Type B pancreatic cell (in vitro differentiated cells): ENCODE measurements at places on chromosomes 7 and 10. TPM values are rescaled to one million over a fixed set of nuclear protein-coding genes. Genes with fewer than 3 reads are reported as not detected.

- no peak for DNase-seq
Observed at GRCh38 chr7:140683657-140684056, 10.9 kb downstream of the ADCK2 start.

- no peak for DNase-seq
Observed at GRCh38 chr10:69223028-69223342, 2.9 kb downstream of the HKDC1 start.

DNA sequence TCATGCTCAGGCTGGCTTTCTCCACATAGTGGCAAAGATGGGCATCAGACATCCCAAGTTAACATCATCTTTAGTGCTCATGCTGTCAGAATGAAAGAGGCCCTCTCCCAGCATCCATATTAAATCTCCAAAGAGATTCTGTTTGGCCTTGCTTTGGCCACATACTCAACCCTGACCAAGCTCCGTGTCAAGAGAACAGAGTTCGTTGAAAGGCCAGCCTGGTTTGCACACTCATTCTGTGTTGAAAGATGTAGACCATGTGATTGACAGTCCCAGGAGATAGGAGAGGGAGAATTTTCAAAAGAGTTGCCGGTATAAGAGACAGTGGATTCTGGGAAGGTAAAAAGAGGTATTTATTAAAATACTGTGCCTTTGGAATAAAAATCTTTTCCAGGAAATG lies 19.7 kb downstream of the MET start:
- DNase-seq: no peak

GRCh38 chr7:16409777-16410176 lies 11.6 kb downstream of the CRPPA start:
- DNase-seq: no peak

DNA sequence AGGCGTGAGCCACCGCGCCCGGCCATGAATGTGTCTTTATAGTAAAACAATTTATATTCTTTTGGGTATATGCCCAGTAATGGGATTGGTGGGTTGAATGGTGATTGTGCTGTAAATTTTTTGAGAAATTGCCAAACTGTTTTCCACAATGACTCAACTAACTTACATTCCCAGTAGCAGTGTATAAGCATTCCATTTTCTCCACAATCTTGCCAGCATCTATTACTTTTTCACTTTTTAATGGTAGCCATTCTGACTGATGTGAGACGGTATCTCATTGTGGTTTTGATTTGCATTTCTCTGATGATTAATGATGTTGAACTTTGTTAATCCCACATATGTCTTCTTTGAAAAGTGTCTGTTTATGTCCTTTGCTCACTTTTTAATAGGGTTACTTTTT lies 1187.9 kb downstream of the XPNPEP1 start:
- no peak for DNase-seq

- DNase-seq: no peak
Observed at GRCh38 chr7:46939558-46939957, 642.4 kb downstream of the TNS3 start.

The SPDYE1 gene
- total RNA-seq: not detected in 2 replicates

DNA sequence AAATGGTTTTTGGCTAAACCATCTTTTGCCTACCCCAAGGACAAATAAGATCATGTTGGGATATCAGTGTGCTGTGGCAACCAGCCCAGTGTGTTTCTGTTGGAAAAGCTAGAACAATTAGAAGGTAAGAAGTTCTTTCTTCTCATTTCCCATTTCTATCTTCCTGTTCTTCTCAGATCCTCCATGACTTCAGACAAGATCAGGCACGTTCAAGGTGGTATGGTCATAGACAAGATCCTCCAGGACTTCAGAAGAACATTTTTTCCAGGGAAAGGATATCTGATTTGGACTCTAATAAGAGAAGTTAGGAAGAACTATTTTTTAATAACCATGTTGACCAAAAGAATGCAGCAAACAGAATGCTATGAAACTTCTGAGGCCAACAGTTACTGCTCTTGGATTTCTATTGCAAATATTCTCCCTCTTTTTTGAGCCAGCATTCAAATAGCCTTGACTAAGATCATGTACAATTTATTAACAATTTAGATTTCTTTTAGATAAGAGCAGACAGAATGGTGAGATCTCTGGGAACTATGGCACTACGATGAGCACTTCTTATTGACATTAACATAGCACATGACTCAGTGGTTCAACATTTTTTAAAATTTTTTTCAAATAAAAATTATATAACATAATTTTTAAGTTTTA lies 15.9 kb downstream of the HYCC1 start:
- DNase-seq: no peak

- DNase-seq: no peak
Observed at GRCh38 chr7:122340427-122340826, 35.9 kb upstream of the FEZF1 start.

- no peak for DNase-seq
Observed at GRCh38 chr10:38174336-38174735, 80.2 kb downstream of the ZNF37A start.

- no peak for DNase-seq
Observed at GRCh38 chr10:60358282-60358681, 31.4 kb downstream of the ANK3 start.

DNA sequence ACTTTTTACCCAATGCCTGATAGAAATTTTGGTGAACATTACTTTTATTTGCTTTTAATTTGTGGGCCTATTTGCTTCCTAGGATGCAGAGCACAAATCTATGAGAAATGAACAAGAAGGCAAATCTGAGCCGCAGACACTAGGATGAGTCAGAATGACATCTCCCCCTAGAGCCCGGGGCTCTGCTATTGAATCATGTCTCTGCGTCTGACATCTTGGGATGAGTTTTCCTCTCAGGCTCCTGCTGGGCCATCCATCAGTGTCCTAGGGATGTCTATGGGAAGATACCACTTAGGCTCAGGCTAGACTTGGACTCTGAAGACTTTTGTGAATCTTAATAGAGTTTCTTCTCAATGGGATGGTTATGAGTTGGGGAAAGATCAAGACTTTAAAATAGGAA lies 157.3 kb upstream of the MTPN start:
- no peak for DNase-seq

DNA sequence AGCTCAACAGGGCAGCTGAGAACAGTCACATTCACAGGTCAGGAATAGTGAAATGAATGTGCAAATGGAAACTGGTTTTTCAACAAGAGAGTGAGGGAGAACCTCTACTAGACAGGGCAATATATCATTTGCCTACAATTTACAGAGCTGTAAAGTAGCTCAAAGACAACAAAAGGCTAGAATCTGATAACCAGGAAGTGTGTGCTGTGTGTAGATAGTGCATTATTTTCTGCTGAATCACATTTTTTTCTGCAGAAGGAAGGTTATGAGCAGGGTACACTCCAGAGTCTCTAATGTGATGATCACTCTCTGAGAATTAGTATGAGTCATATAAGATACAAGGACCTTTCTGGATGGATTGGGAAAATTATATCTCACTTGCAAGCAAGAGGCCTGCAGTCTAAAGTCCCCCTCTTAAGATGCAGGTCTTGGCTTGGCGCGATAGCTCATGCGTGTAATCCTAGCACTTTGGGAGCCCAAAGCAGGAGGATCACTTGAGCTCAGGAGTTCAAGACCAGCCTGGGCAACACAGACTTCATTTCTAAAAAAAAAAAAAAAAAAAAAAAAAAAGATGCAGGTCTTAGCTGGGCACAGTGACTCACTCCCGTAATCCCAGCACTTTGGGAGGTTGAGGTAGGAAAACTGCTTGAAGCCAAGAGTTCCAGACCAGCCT lies 59.9 kb upstream of the COBL start:
- no peak for DNase-seq

DNA sequence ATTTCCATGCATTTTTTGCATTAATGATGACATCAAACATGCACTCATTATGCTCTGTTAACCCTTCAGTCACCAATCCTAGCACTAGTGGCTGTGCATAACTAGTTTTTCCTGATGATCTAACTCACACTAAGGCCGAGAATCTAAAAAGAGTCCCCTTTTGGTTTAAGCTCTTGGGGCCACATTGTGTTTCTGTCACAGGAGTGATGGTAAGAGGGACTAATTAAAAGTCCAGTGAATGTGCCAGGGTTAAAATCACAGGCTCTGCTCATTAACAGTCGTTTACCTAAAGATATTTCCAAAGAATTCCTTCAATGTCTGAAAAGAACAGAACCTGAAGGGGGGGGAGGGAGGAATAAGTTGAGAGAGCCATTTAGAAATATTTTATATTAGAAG lies 359.0 kb upstream of the ANKRD30A start:
- no peak for DNase-seq

- no peak for DNase-seq
Observed at GRCh38 chr7:97269741-97270140, 152.2 kb downstream of the SDHAF3 start.

DNA sequence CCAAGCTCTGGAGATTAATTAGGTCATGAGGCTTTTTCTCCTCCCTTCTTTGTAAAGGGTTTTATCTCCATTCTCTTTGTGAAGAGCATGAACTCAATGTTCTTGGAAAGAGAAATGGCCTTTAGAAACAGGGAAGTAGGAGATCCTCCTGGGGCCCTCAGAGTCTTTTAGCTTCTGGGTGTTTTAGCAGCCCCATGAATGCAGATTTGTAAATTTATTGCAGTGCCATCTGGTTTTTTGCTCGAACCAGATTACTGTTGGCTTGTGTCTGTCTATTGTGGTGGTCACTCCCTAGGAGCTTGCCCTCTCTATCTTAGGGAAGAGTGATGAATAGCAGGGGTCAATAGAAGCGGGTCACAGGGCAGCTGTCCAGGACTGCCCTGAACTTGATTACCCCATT lies 110.6 kb downstream of the BTRC start:
- DNase-seq: no peak

DNA sequence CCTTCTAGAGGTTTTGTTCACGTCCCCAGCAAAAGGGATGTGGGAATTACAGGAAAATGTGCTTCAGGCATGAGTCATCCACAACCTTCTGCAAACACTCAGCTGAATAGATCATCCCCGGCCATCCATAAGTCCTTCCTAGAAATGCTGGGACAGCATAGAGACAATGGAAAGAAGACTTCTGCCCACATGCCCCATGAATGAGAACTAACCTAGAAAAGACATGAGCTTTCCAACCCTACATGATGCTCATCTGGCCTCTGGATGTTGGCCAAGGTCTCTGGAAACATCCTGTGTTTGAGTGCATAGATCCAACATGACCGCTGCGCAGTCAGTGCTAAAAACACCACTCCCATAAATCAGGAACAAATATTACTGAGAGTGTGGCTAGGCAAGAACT lies 277.5 kb downstream of the PLXNA4 start:
- DNase-seq: no peak

DNA sequence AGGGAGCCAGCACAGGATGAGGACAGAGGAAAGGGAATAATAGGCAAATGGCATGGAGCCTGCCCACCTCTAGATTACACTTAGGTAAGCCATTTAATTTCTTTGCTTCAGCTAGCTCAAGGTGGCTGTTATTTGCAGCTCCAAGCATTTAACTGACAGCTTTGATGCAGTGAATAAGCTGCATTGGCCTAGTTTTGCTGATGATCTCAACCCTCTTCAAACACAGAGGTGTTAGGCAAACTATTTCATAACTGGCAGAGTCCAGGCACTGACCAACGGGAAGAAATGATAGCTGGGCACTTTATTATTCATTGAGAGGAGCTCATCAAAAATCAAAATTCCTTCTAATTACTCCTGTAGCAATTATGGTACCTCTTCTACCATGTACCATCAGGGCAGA lies 317.4 kb downstream of the BMPER start:
- DNase-seq: no peak

DNA sequence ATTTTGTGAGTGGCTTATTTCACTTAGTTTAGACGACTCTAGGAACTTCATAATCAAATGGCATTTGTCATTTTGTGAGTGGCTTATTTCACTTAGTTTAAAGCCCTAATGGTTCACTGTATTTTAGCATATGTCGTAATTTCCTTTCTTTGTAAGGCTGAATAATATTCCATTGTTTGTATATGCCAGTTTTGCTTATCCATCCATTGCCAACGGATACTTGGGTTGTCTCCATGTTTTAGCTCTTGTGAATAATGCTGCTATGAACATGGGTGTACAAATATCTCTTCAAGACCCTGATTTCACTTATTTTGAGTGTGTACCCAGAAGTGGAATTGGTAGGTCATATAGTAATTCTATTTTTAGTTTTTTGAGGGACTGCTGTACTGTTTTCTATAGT lies 31.8 kb downstream of the DOCK1 start:
- no peak for DNase-seq

The ELFN1 gene
- 5.7 and 5.8 TPM in 2 replicates for total RNA-seq

The SSC4D gene
- 1.7 and 4.9 TPM in 2 replicates for total RNA-seq

GRCh38 chr7:40175725-40176510 lies 41.1 kb downstream of the SUGCT start:
- DNase-seq: no peak

DNA sequence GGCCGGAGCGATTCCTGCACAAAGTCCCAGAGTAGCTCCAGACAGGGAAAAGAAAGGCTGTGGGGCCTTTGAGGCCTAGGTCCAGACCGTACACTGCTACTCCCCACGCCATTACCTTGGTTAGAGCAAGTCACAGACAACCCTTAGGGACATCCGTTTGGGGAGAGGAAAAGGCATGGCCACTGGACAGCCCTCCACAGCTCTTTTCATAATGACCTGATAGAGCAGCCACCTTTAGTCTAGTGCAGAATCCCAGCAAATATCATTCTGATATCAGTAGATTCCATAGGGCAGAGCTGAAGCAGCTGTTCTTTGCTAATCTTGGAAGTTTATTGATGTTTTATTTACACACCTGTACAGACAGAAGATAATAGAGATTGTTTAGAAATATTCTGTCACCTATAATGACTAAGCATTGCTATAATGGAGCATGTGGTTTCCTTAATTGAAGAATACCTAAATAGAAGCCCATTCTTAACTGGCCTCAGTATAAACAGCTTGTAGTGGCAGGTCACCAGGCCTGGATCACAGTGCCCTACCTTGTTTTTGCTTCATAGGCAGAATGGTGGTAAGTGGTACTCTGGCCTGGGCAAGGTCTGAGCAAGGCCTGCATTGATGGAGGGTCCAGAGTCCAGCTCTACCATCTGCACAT lies 27.9 kb downstream of the OGDH start:
- DNase-seq: no peak

DNA sequence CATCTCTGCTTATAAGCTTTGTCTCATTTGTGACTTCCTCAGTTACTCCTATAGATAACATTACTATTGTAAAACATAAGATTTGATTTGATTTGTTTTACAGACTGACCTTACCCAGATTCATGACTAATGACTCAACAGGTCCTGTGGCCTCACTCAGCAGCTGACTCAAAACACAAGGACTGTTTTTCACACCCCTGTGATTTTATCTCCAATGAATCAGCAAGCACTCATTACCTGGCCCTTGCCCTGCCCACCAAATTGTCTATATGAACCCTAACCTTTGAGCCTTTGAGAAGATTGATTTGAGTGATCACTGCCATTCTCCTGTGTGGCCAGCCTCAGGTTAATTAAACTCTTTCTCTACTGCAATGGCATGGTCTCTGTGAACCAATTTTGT lies 1064.6 kb upstream of the LRRTM3 start:
- no peak for DNase-seq

DNA sequence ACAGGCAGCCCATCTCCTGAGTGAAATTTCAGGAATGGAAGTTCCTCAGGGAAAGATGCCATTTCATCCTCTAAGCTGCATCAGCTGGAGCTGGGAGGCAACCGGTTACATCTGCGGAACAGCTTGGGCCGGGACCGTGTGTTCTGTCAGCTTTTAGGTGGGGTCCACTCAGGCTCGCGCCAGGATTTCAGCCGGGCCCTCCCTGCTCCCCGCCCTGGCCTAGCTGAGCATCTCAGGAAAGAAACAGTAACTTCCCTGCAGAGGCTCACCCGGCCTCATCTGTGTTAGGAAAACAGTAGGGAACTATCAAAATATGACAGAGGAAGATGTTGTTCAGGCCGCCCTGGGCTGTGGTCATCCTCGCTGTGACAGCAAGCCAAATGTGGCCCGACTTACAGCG lies 110.4 kb downstream of the TRIL start:
- DNase-seq: no peak
